T-helper 17 cell (primary cell): ENCODE measurements at places on chromosomes 7 and 10. TPM values are rescaled to one million over a fixed set of nuclear protein-coding genes. Genes with fewer than 3 reads are reported as not detected.

DNA sequence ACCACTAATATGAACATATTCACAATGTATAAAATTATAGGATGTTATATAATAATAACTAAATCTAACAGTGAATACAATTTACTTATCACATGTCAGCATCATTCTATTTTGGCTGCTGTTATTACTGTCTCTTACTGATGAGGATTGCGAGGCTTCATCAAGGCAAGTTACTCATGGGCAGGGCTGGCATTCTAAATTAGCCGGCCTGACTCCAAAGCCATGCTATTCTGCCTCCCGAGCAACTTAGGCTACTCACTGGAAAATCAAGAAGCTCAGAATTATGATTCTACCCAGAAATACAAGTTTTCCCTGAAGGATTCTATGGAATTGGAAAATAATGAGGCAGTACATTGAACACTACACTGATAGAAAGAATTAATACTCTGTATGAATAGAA lies 101.7 kb downstream of the ICA1 start:
- DNase-seq: no peak

DNA sequence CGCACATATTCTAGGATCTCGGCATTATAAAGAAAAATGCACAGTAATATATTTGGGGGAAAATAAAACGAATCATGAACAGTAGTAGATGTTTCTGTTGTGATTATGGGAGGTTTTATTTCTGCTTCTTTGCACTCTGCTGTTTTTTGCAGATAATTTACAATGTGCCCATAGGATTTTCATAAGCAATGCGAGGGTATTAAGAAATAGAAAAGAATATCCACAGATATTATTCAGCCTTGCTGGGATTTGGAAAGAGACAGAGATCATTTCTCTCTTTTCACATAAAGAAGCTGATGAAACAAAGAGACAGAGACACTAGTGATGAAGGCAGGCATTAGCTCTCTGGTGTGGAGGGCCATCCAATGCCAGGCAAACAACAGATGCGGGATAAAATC lies 158.6 kb downstream of the KCNMA1 start:
- no peak for DNase-seq

DNA sequence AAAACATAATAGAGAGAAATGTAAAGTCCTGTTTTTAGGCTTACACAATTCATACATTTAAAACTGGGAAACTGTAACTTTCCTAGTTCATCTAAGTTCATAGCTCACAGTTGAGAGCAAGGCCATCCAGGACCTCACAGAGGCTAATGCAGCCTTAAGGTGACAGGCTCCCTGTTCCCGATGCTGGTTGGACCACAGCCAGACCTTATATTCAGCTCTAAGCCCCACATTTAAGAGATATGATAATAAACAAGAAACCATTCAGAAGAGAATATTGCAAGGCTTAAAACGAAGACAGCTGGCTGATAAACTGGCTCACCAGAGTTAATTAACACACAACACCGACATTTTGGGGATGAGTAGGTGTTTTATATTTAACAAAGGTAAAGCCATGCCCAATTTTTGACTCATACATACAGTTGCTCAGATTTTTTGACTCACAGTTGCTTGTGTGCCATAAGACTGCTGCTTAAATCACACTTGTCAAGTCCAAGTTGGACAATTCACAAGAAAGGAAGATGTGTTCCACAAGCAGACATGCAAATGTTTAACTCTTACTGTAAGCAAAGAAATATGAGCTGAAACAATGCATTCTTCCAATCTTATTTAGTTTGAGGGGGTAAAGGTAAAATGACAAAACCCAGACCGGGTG lies 41.1 kb upstream of the TMEM213 start:
- DNase-seq: no peak

DNA sequence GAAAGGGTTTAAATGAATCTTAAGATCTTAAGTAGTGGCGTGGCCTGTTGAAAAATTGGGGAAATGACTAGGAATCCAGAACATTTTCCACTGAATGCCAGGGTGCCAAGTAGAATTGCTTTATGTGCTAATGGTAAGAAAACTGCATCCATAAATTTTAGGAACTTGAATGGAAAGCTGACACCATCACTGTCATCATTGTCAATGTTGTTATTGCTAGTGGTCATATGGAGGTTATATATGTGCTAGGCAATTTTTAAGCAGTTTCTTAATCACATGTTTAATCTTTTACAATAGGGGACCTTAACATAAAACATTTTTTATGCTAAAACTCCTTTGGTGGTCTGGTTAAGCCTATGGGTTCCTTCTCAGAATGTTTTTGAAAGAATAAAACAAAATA lies 13.1 kb downstream of the MARCHF5 start:
- DNase-seq: no peak

GRCh38 chr7:27418541-27418940 lies 175.9 kb downstream of the EVX1 start:
- no peak for DNase-seq

GRCh38 chr7:157442456-157442855 lies 105.7 kb downstream of the DNAJB6 start:
- DNase-seq: no peak

GRCh38 chr7:76330261-76330660 lies 27.8 kb downstream of the HSPB1 start:
- DNase-seq: no peak

DNA sequence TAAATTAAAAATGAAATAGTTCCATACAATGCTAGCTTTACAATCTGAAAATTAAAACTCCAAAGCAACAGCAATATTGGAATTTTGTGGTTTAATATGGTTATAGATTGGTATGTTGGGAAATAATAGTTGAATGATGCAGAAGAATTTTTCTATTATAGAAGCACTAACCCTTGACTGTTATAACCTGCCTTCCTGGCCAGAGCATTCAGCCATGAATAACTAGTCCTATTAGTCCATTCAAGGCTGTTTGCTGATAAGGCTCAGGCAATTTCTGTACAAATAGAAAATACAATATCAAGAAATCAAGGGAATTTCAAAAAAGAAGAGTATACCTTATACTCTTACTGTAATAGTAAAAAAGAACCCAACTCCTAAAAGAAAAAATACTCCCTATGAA lies 101.6 kb upstream of the SP4 start:
- DNase-seq: no peak

GRCh38 chr10:126027692-126028091 lies 131.3 kb downstream of the FANK1 start:
- DNase-seq: no peak

- no peak for DNase-seq
Observed at GRCh38 chr10:12586741-12587140, 237.4 kb downstream of the CAMK1D start.

DNA sequence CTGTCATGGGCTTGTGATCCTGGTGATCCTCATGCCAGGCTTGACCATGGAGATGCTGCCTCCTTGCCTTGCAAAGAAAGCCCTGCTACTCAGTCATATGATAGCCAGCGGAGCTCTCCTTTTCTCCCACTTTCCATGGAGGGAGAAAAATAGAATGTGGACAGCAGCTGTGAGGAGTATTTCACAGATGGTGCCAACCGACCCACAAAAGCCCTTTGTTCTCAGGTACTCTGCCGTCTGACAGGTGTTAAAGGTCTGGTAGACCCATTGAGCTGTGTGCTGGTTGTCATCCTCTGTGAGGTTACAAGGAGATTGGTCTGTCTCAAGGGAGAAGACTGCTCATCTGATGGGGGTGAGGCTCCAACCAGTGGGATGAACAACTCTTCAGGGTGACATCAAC lies 29.5 kb upstream of the COBL start:
- no peak for DNase-seq

DNA sequence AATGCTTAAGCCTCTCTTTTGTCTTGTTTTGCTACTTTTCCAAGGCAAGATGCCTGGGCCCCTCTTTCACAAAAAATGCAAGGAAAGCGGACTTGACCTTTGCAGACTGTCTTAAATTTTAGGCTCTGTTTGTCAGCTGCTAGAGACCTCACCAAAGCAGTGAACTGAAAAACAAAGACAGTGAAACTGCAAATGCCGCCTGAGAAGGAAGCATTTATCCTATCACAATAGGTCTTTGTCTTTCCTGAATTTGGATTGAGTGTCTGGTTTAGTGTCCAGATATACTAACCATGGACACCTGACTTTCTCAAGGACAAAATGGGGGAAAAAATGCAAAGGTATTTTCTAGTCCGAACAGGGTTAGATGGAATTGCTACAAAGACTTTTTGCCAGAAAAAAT lies 256.9 kb downstream of the INHBA start:
- no peak for DNase-seq

DNA sequence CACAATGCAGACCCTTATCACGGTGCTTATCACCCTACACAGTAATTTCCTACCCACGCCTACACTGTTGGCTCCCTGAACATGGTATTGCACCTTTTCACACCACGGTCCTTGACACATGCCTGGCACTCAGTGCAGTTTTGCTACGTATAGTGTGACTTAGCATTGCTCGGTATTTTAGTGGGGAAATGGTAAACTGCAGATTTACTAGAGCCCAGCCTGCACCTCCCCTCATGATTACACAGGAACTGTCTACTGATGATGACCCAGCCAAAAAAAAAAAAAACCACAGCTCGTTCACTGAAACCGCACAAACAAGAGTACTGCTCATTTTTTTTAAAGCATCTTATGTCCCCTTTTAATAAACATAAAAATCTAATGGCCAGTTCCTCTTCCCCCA lies 124.2 kb upstream of the ZNF746 start:
- no peak for DNase-seq

DNA sequence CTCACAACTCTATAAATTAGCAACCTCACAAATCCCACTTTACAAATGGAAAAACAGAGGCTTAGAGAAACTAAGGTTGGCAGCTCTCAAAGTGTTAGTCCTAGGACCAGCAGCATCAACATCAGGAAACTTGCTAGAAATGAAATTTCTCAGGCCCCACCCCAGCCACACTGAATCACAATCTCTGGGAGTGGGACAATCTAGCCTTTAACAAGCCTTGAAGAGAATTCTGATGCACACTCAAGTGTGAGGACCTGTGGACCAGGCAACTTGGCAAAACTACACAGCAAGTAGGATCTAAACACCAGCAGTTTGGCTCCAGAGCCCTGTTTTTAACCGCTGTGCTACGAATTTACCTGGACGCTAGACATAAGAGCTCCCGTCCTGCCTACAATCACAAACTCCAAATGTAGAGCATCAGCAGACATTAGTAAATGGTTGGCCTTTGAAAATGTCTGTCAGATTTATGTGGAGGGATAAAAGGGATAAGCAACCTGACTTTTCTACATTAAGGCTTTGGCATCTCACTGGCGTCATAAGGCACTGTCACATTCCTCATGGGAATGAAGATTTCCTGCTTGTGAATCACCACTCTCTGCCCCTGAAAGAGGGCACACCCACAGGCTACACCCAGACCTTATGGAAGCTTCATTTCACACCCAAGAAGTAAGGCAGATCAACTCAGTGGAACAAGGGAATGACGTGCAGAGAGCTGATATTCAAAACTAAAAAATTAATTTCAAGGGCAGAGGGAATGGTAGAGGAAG lies 34.5 kb downstream of the PPP1R3C start:
- DNase-seq: no peak

GRCh38 chr7:86963599-86964230 lies 95.7 kb downstream of the ELAPOR2 start:
- no peak for DNase-seq

The GIMAP7 gene
- total RNA-seq: 62.7 TPM

The ZNF365 gene
- 3.4 TPM for total RNA-seq

The SAMD9L gene
- 24.7 TPM for total RNA-seq

The LRGUK gene
- total RNA-seq: 0.57 TPM

The EPHA1 gene
- total RNA-seq: 19.7 TPM

The LIPK gene
- not detected for total RNA-seq

The OTUD1 gene
- total RNA-seq: 59.4 TPM

The SFR1 gene
- total RNA-seq: 16.3 TPM

The TECPR1 gene
- total RNA-seq: 100 TPM
